ENCODE measurements at places on chromosomes 5 and 9.

DNA sequence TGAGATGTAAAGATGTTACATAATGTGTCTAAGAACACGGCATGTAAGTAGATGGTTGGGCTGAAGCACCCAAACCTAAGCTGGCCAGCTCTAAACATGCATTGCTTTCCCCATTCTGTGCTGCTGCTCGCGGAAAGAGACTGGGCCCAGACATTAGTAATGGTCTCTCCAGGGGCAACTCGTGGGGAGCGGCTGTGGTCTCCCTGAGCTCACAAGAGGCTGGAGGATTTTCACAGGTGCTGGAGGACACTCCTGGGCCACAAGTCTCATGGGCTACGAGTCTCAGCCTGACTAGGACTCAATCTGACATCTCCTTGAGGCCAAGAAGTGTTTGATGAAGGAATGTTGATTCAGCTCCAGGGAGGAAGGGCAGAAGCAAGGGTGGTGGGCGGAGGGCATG lies 92.7 kb upstream of the PTCH1 start:
- no peak for DNase-seq

GRCh38 chr9:86908261-86908660 lies 39.0 kb downstream of the GAS1 start:
- DNase-seq, result no peak

GRCh38 chr5:112866739-112867138 lies 5.7 kb downstream of the SRP19 start:
- DNase-seq, result no peak

DNA sequence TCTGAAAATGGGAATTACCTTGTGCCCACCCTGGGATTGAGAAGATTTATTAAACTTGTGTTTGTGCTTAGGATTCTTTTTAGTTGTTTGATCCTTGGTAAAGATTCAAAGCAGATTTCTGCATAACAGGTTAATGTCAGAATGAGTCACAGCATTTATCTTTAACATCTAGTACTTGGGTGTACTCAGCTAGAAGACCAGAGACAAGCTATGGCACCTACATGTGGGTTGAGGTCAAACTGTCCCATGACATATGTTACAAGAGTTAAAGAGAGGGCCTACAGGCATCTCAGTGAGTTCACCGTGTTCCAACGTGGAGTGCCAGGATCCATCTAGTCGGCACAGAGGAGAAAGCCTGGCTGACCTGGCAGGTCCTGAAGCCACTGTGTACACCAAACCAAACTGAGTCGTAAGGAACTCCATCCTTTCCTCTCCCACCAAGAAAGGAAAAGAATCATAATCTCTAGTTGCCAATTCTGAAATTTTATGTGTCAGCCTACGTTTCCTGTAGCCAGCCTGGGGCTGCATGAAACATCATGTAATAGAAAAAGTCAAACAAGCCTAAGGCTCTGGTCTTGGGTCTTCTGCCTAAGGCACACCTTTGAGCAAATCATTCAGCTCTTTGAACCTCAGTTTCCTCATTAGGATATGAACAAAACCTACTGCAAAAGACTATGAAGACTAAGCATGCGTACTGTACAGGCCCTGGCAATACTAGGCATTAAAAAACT lies 73.7 kb downstream of the RCL1 start:
- DNase-seq, result no peak

- no peak for DNase-seq
Measured at GRCh38 chr5:125696762-125697161, 726.4 kb upstream of the GRAMD2B start.

DNA sequence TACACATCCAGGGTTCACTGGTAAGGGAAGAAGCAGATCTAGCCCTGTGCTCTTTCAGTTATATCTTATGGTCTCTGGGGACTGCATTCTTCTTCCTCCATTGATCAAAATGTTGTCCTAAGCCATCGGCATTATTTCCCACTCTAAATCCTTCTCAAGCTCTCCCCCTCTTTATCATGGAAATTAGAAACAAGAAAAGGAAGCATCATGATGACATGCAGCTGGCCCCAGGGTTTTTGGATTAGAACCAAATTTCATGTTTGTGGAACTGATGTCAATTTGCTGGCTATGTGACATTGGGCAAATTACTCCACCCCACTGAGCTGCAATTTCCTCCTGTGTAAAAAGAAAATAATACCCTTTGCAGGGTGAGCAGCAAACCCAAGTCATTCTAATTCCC lies 39.5 kb downstream of the MFAP3 start:
- DNase-seq, result no peak

DNA sequence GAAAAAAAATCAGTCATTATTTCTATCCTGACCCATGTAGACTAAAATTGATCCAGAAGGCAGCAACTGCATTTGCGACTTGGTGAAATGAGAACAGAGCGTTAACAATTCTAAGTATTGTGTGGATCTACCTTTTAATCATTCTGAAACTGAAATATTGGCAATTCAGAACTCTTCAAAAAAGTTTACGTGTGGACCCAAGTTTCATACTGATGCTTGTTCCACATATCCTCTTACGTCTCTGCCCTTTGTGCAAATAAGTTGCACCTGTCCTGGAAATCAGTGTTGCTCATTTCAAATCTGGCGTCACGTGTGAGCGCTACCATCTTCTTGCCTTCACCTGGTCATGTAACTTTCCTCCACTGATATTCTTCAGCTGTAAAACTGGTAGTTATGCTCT lies 74.7 kb downstream of the NTRK2 start:
- DNase-seq, result no peak

DNA sequence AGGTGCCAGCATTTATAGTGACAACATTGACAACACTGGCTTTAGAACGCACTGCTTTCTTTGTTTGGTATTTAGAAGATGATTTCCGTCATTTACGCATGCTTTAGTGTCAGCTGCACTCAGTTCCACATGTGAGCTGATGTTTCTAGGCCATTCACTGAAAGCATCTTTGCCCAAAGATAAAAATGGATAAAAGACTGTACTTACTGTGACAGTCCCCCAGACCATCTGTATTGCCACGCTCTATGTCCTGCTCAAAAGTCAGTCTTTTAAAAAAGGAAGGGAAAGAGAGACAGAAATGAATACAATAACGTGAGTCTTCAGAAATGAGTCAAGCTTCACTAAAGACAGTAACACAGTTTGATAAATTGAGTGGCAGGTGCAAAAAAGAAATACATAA lies 99.3 kb downstream of the SEMA6A start:
- no peak for DNase-seq

DNA sequence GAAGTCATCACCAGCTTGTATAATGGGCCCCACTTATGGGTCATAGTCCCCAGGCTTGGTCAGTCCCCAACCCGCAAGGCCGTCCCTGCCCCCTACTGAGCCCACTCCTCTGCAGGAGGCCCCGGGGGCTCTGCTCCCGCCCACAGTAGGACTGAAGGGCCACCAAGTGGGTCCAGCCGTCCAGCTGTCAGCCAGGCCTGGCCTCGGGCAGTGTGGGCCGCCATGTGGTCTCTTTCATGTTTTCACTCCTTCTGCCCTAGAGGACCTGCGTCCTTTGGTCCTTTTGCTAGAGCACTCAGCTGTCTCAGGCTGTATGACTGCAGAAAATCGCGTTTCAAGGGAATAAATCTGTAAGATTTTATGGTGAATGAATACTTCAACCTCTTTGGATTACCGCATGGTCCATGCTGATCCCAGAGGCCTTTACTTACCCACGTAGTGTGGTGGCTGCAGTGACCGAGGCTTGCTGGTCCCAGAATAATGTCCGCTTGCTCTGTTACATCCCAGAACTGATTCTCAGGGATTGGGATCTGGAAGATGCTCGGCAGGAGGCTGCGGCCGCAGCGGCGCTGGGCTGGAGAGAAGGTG lies 105.7 kb upstream of the FAM120A start:
- no peak for DNase-seq

GRCh38 chr9:110106661-110107060 lies 101.3 kb downstream of the C9orf152 start:
- no peak for DNase-seq

- DNase-seq, result no peak
Measured at GRCh38 chr9:16368237-16369087, 502.0 kb downstream of the BNC2 start.

- DNase-seq, result no peak
Measured at GRCh38 chr5:42360056-42360455, 63.2 kb upstream of the GHR start.

- no peak for DNase-seq
Measured at GRCh38 chr5:133996683-133997252, 8.0 kb downstream of the VDAC1 start.

DNA sequence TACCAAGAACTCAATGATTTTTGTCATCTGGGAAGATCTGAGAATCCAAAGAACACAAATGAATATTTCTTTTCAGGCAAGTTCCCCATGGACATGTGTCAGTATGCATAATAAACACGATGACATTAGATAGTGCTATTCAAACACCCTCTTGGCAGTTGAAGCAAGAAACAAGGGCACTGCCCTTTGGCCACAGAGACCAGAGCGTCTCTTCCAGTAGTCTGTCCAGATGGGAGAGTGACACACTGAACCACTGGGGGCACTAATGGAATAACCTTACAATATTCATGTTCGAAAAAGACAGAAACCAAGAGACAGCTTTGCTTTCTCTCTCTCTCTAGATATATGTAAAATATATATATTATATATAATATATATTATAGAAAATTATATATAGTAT lies 301.9 kb downstream of the CTNND2 start:
- DNase-seq, result no peak

DNA sequence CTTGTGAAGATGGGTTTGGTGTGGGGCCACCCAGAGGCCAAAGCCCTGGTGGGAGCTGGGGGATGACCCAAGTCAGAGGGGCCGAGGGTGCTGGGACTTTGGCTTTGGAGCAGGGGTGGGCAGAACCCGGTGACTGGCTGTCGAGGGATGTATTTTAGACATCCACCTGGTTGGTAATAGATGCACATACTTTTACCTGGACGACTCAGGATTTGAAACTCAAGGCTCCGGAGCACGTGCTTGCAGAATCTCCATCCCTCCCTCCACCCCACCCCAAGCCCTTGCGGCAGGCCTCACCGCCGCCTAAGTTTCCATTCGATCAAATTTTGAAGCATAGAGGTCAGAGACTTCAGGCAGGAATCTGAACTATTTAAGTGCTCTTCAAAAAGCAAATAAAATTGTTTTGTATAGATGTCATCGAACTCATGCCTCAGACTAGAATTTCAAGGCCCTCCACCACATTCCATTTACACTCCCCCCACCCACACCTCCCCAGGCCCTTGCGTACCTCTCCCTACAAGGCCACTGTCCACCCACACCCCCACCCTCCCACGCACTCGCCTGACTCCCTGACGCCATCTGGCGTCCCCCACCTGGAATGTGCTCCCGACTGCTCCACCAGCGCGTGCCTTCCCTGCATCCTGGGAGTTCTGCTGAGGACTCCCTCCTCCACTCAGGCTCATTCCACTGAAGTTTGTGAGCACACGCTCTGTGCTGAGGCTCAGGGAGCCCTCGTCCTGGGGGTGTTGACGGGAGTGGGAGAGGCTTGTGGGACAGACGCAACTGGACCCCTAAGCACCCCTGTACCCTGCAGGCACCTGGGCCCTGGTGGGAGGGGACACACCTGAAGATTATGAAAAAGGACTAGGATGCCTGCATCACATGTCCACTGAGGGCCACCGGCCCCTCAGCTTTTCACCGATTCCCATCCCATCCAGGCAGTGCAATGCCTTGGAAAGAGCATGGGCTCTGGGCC lies 56.4 kb upstream of the RPL26L1 start:
- DNase-seq, result no peak

GRCh38 chr5:145585-146323 lies 45.5 kb upstream of the LRRC14B start:
- DNase-seq, result no peak

GRCh38 chr5:159887050-159887449 lies 29.2 kb upstream of the ADRA1B start:
- DNase-seq, result no peak

- DNase-seq, result no peak
Measured at GRCh38 chr9:98556511-98556910, 152.2 kb downstream of the GABBR2 start.

GRCh38 chr9:87503430-87503829 lies 5.8 kb downstream of the DAPK1 start:
- no peak for DNase-seq

DNA sequence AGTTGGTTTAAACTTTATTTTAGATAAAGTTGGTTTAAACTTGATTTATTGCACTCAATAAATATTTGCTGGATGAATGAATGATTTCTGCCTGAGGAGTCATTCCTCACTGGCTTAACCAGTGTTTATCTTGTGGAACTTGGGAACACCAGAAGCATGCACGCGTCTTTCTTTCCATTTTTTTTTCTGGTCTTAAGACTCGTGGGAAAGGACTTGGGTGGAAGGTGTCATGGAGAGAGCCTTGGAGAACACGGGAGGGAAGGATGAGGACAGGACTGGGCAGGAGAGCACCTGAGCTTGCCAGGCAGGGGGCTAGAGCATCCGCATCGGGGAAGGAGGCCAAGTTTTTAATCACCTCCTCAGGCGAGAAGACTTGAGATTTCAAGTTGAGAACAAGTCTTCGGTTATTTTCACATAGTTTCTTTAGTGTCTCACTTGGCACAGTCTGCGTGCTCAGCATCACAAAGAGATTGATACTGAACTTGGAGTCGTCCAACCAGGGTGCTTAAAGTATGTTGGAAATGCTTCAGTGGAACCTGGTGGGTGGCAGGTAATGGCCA lies 144.2 kb downstream of the PDZD2 start:
- DNase-seq, result no peak
